Hepatocyte (in vitro differentiated cells): ENCODE measurements at places on chromosomes 7 and 10. TPM values are rescaled to one million over a fixed set of nuclear protein-coding genes. Genes with fewer than 3 reads are reported as not detected.
A peak's percentile ranks its signal among the peaks of the same experiment; 100 is the strongest.

CDHR1 gene
- total RNA-seq = 0.03 and 0.24 TPM in 2 replicates

NUTM2E gene
- total RNA-seq = 0.37 TPM in 1 of 2 replicates, not detected in the other

GRCh38 chr10:56895306-56895705 lies 534.2 kb upstream of the ZWINT start:
- no peak overlapping the region for H3K27ac ChIP-seq
- no peaks in the 10 kb centered on the region for H3K27me3 ChIP-seq
- no peak overlapping the region for H3K4me3 ChIP-seq
- H3K36me3 ChIP-seq = no peaks in the 10 kb centered on the region
- no peak for DNase-seq

DNA sequence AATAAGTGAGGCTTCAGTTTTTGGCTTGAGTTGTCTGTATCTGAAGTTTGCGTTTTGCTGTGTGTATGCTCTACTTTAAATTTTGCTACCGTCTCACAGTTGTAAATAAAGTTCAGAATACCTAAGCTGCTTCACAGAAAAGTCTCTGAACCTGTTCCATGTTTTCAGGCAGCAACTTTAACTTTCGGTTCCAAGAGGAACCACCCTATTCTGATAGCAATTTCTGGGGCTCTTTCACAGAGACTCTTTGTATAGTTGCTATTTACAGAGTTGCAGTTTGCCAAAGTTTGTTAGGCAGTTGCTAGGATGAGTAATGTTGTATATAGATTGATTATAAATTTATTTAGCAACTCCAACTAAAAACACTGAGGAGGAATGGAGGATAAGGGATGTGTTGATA lies 5.7 kb downstream of the FAM221A start:
- no peaks in the 10 kb centered on the region for H3K4me1 ChIP-seq
- no peak overlapping the region for H3K4me3 ChIP-seq
- no peaks in the 10 kb centered on the region for H3K27me3 ChIP-seq
- H3K27ac ChIP-seq = no peak overlapping the region

DNA sequence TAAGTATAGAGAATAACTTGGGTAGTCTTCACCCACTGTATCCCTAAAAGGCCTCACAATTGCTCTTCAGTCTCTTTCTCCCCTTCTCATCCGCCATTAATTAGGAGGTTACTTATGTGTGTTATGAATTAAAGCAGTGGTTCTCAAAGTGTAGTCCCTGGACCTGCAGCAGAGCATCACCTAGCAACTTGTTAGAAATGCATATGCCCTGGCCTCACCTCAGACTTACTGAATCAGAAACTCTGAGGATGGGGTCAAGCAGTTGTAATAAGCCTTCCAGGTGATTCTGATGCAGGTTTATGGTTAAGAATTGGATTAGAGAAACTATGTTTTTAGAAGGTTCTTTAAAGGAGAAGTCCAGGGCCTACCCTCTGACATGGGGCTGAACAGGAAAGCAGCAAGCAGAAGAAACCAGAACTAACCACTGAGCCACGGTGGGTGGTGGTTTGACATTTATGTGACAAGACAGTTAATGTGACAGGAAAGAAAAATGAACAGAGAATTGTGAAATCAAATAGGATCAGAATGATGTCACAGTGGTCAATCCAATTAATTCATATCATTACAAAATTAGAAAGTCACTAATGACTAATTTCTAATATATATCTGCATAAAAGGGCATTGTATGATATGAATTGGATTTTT lies 37.6 kb downstream of the ENTPD1 start:
- H3K27me3 ChIP-seq = no peaks in the 10 kb centered on the region
- no peak overlapping the region for H3K4me3 ChIP-seq
- H3K36me3 ChIP-seq = no peaks in the 10 kb centered on the region
- H3K4me1 ChIP-seq = no peaks in the 10 kb centered on the region
- DNase-seq = no peak
- no peak overlapping the region for H3K27ac ChIP-seq

- no peaks in the 10 kb centered on the region for H3K36me3 ChIP-seq
- no peak for DNase-seq
- H3K27me3 ChIP-seq = no peaks in the 10 kb centered on the region
These were observed 173.2 kb downstream of the SEMA3A start for GRCh38 chr7:84021292-84021908.

GRCh38 chr7:3892157-3892556 lies 591.1 kb downstream of the SDK1 start:
- H3K36me3 ChIP-seq = no peaks in the 10 kb centered on the region
- no peak for DNase-seq
- no peak overlapping the region for H3K27ac ChIP-seq
- H3K4me1 ChIP-seq = no peaks in the 10 kb centered on the region

DNA sequence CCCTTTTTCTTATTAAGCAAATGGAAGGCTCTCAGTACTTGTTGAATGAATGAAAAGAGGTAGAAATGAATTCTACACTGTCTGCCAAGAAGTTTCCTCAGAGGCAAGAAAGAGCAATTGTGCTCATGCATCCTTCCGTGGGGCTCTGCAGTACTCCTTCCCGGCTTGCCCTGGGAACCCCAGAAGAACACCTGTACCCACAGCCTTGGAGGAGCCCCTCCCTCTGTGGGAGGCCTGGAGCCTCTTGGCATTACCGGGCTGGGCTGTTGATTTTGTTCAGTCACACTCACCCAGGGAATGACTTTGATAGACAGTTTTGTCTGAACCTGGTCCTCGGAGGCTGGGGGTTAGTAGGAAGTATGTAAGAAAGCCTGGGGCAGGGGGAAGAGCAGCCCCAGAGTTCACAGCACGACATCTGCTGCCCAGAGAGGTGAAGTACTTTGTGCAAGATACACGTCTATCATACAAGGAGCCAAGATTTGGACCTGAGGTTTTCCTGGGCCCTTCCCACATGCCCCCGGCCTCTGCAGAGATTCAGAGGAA lies 134.8 kb upstream of the GDF10 start:
- peaks cover 4% of the 10 kb centered on the region for H3K4me1 ChIP-seq
- H3K4me3 ChIP-seq = no peak overlapping the region
- peak overlapping the region; percentile 70 for H3K27ac ChIP-seq
- peaks cover 3% of the 10 kb centered on the region for H3K27me3 ChIP-seq
- DNase-seq = no peak
- no peaks in the 10 kb centered on the region for H3K36me3 ChIP-seq
